ENCODE measurements at places on chromosomes 16 and 17.

- DNase-seq, result no peak
Observed at GRCh38 chr17:7894226-7894625, 5.6 kb downstream of the CHD3 start.

DNA sequence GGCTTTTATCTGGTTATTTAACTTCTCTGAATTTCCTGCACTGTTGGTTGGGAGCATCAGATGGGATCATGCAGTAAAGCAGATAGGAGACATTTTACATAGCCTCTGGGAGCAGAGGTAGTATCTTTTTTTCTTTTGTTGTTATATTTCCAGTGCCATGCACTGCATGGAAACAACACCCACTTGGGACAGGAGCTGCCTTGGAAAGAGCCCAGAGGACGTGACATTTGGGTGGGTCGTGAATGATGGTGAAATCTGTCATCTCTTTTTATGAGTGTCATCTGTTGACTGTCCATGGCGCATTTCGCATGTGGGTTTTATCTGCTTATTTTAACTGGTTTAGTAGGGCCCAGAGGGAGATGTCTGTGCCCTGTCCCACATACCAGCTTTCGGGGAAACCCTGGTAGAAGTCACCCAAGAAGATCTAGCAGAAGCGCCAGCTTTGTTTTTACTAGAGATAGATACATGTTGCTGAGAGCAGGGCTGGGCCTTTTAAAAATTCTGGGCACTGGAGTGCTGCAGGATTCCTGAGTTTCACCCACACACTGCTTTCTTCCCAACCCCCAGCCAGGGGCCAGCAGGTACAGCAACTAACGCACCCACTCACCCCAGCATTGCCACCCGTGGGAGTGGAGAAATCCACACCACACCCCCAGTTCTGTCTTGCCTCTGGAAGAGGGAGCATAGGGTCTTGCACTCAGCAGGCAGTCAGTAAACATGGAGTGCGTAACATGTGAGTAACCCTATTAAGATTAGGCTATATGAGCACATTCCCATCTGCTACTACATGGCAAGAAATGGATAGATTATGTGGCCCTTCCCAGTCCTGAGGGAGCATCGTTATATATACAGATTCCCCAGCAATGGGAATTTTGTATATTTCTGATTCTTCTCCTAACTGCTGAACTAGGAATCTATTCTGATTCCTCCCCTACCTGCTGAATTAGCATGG, 8.4 kb upstream of the TERF2 start:
- no peak for DNase-seq

DNA sequence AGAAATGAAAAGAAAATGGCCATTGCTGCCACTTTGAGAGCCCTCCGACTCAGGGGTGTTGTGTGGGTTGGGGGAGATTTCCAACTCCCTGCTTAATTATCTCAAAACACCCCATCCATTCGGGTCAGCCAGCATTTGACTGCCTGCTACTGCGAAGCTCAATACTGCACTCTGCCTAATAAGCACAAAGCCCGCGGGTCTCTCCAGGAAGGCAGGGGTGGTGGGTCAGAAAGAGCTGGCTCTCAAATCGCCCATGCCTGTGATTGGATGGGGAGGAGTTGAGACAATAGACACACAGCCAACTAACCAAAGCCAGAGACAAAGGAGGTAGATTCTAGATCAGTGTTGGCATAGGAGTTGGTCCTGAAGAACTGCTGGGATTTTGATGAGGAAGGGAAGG, 2.3 kb upstream of the XAF1 start:
- DNase-seq, result no peak

DNA sequence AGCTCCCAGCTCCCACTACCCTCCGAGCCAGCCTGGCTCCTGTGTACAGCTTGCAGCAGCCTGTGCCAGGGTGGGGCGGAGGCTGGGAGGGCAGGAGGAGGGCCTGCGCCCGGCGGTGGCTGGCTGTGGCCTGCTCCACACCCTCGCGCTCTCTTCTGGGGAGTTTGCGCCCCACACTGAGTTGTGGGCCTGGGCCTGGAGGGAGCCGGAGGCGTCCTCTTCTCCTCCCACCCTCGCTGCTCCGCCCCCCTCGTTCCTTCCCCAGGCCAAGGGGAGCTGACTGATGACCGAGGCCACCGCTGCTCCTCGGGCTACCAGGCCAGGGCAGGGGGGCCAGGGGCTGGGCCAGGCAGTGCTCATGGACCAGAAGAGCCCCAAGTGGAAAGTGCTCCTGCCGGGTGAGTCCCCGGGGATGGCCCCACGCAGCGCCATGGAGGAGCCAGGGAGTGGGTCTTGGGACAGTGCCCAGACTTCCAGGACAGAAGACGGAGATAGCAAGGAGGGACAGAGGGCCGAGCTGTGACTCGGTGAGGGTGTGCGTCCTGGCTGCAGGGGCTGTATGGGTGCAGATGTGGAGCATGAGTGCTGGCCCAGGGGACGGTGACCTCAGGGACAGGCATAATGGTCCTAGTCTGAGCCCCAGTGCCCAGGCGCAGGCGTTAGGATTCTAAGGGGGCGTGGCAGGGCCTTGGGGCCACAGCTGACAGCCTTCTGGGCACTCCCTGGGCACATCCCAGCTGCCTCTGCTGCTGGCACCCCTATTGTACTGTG, 242.1 kb upstream of the GSE1 start:
- DNase-seq, result no peak

GRCh38 chr16:83630979-83631378, 176.8 kb upstream of the HSBP1 start:
- DNase-seq, result no peak

- no peak for DNase-seq
Observed at GRCh38 chr17:16447676-16448075, 32.3 kb downstream of the TRPV2 start.

DNA sequence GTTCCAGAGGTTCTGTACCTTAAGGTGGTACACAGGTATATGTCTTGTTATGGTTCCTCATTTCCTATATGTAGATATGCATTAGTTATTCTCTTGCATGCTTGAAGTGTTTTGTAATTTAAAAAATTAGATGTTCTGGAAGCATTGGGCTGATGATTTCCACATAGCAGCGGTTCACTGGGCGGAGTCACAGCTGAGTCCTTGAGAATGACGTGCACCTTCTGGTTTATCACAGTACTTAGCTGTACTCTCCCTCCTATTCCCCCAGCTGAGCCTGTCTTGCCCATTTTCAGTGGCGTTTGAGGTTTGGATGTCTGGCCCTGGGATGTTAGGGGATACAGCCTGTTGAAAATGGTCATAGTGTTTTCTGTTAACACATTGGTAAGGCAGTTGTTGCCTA, 327.1 kb downstream of the SNX29 start:
- DNase-seq, result no peak

DNA sequence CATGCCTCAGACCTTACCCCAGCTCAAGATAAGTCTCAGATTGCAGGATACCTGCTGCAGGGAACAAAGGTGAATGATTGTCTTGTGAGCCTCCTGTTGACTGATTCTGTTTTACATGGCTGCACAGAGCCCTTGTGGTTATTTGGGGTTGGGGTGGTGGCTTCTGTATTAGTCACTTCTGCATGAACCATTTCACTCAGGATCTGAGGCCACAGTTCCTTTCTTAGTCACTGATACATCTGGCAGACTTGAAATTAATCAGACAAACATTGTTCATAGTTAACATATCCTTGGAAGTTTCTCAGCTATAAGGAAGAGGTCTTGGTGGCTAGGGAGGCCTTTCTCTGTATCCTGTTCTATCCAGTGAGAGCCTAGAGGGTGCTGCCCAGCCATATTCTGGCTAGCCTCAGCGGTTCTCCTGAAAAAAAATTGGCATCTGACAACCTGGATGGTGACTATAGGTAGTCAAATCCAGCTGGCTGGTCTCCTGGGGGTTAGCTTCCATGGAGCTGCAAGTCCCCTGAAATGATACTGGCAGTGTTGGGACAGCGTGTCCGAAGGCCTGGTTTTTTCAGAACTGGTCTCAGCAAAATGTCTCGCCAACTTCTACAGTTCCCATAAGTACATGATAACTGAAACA, 8.4 kb upstream of the PLK1 start:
- no peak for DNase-seq

GRCh38 chr17:17826342-17826713, 10.5 kb downstream of the SREBF1 start:
- DNase-seq, result no peak

DNA sequence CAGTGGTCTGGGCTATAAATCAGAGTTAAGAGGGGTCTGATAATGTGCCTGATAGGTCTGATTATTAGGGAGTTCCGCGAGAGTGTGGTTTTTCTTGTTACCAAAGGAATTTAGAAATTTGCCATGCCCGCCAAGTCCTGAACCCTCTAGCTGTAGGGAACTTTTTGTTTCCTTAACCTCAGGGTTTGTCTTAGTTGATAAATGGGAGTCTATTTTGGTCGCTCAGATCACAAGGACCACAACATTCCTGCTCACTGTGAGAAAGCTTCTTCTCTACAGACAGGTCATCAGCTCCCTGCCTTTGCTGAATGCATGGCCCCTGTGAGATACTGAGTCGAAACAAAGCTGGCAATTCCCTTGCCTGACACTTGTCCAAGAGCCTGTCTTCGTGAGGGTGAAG, 497.8 kb downstream of the HS3ST4 start:
- no peak for DNase-seq

DNA sequence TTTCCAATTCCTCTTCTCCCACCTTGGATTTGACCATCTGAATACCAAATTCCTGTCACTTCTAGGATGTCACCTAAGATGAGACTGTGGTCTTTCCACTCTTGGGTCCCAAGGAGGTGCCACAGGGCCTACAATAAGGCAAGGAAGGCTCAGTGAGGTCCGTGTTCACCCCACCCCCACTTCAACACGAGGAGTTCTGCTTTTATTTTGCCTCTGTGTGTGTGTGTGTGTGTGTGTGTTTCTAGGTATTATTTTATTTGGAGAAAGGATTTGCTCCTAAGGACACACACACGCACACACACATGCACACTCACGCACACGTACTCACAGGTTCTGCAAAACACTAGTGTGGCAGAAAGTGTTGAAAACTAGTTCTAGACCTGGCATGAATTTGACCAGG, 24.5 kb upstream of the PHOSPHO1 start:
- no peak for DNase-seq

- no peak for DNase-seq
Observed at GRCh38 chr17:75881678-75882454, 3.5 kb upstream of the TRIM47 start.

GRCh38 chr17:43717913-43718312, 40.7 kb downstream of the SOST start:
- DNase-seq, result no peak

DNA sequence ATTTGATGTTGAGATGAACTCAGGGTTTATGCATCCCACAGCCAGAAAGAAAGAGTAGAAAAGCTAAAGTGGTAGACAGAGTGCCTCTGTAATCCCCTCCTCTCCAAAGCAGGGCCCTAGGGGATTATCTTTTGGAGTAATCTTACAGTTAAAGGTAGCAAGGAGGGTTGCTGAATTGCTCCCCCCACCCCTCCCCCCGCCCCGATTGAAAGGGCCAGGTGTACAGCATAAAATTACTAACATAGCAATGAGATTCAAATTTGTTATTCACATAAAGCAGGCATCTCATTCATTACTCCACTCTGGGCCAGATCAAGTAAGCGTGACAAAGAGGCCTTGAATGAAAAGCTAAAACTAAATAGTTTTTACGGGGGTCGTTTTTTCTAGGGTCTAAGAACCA, 72.7 kb downstream of the STH start:
- DNase-seq, result no peak

- DNase-seq, result no peak
Observed at GRCh38 chr17:15431196-15431595, 36.2 kb downstream of the CDRT4 start.

- no peak for DNase-seq
Observed at GRCh38 chr17:72618001-72618509, 474.4 kb downstream of the SLC39A11 start.

- no peak for DNase-seq
Observed at GRCh38 chr17:50339381-50339780, 6.5 kb upstream of the XYLT2 start.

DNA sequence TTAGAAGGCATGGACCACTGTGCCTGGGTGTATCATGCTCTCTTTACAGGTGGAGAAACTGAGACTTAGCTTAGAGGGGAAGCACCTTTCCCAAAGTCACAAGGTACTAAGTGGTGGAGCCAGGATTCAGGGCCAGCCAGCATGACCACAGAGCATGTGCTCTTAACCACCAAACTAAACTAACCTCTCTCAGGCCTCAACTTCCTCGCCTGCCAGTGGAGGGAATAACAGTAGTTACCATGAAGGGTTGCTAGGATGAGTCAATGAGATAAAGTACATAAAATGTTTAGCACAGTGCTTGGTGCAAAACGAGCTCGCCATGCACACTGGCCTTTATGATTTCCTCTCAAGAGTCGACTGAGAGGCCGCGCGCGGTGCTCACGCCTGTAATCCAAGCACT, 6.4 kb upstream of the MYO1C start:
- DNase-seq, result no peak

DNA sequence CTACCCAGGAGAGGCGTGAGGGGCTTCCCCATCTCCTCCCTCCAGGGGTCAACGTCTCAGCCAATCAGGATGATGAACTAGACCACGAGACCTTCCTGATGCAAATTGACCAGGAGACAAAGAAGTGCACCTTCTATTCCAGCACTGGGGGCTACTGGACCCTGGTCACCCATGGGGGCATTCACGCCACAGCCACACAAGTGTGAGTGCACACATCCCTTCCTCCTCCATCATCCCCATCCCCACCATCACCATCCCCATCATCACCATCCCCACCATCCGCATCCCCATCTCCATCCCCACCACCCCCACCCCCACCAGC, 6.8 kb downstream of the FSCN2 start:
- no peak for DNase-seq

DNA sequence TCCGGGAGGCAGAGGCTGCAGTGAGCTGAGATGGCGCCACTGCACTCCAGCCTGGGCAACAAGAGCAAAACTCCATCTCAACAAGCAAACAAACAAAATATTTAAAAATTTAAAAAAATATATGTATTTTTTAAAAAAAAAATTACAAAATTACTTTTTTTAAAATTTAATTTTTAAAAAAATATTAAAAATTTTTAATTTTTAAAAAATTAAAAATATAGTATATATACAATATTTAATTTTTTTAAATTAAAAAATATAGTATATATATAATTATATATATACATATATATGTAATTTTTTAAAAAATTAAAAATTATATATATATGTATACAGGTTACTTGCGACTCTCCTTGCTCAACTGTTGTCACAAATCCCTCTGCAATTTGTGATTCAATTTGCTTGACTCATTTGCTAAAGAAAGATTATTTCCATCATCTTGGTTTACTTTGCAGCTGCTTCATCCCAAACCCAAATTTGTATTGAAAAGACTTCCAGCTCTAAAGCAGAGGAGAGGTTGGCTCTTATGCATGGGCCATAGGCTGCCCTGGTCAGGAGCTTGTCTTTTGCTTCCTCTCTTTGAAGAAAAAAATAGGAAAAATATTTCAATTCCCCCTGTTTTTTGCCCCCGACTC, 247.4 kb upstream of the IRX3 start:
- no peak for DNase-seq

GRCh38 chr16:17358846-17359245, 111.9 kb downstream of the XYLT1 start:
- DNase-seq, result no peak

- DNase-seq, result no peak
Observed at GRCh38 chr17:17032131-17032692, 10.0 kb upstream of the MPRIP start.

- no peak for DNase-seq
Observed at GRCh38 chr17:57484081-57484666, 227.9 kb downstream of the MSI2 start.

GRCh38 chr17:82086941-82087906, 10.8 kb downstream of the FASN start:
- DNase-seq, result no peak

- no peak for DNase-seq
Observed at GRCh38 chr16:14223632-14224031, 152.5 kb downstream of the MRTFB start.

- no peak for DNase-seq
Observed at GRCh38 chr17:78329263-78330059, 30.4 kb downstream of the SOCS3 start.

All from stimulated activated CD8-positive, alpha-beta memory T cell treated with anti-CD3 and anti-CD28 coated beads, Interleukin-4, amount 100 ng/mL, for 4 hours (primary cell).